OCI-M1 (cell line): ENCODE measurements at places on chromosomes 5 and 9.

- no peak for DNase-seq
Measured at GRCh38 chr9:136159851-136160250, 41.2 kb upstream of the TMEM250 start.

- DNase-seq, result peak; percentile 68
Measured at GRCh38 chr9:91376239-91376638, 14.5 kb upstream of the AUH start.

DNA sequence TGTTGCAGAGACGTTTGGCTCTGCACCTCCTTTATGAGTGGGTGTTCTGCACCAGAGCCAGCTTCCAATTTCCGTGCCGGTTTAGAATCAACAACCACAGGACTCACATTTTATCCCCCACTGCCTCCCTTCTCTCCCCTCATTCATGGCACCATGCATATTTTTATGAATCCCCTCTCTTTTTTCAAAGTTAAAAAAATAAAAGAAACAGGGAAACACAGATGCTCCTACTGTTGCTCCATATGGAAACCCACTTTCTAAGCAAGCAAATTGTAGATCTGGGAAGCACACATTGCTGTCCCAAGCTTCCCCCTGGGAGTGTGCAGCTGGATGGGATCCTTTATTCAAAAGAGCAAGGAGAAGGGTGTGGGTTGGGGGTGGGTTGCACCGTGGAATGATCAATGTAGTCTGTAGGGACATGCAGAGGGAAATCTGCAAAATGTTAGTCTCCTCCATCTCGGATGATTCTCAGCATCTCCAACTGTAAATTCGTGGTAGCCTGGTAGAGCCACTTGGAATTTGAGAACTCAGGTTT, 410.0 kb upstream of the ADAMTSL1 start:
- DNase-seq, result no peak

DNA sequence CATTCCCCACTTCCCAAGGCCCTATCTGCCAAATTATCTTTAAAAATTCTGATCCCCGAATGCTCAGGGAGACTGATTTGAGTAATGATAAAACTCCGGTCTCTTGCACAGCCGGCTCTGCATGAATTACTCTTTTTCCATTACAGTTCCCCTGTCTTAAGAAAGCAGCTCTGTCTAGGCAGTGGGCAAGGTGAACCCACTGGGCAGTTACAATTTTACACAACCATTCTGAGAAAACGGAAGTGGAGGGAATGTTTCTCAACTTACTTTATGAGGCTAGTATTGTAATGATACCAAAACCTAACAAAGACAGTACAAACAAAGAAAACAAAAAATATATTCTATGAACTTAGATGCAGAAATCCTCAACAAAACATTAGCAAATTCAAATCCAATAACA, 100.0 kb downstream of the MCTP1 start:
- peak; percentile 57 for DNase-seq

- DNase-seq, result no peak
Measured at GRCh38 chr5:74149395-74149794, 491.1 kb downstream of the ENC1 start.

GRCh38 chr5:127562252-127562651, 44.8 kb downstream of the PRRC1 start:
- peak; percentile 0 for DNase-seq

- no peak for DNase-seq
Measured at GRCh38 chr5:174642816-174643405, 81.5 kb upstream of the MSX2 start.

GRCh38 chr9:14670718-14671117, 22.5 kb downstream of the ZDHHC21 start:
- DNase-seq, result no peak

DNA sequence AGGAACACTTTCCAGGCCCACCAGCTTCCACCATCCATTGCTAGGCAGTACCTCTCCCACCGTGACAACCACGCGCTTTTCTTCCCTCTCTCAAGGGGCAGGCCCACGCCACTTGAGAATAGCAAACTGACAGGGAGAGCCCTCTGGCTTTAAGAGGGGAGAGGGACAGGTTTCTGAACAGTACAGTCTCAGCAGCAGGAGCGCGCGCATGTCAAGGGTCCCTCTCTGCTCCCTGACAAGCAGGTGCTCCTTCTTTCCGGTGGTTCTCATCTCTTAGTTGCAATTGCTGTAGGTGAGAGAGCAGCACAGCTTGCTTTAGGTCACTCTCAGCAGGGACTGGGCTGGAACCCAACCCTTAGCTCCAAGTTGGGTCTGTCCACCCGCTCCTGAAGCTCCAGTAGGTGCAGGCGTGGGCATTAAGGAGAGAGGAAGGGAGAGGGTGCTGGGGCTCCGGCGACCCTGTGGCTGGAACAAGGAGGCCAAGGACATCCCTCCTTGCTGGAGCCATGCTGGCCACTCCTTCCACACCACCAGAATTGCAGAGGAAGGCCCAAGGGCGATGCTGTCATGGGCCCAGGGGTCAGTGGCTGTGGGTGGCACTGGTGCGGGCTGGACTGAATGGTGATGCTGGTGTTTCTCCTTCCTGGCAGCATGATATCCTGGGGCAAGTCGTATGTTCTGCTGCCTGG, 9.0 kb upstream of the PHF2 start:
- DNase-seq, result peak; percentile 25

- DNase-seq, result no peak
Measured at GRCh38 chr9:128770286-128771030, 1.3 kb downstream of the ZER1 start.

- no peak for DNase-seq
Measured at GRCh38 chr5:134435560-134435959, 23.9 kb upstream of the CDKN2AIPNL start.

- no peak for DNase-seq
Measured at GRCh38 chr5:78837836-78838235, 147.3 kb downstream of the ARSB start.

DNA sequence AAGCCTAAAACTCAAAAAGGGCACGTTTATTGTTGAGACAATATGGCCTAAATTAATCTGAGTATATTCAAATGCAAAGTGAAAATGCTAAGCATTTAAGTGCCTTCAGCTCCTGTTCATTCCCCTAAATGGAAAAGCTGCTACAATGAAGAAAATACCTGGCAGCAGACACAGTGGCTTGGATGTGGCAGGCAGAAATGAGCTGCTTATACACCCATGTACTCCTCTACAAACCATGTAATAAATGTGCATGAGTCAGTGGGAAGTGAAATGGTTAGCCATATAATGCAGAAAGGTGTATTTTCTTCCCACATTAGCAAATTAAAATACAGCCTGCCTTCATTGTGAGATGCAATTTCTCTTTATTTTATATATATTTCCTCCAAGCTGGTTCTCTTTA, 859.2 kb upstream of the SEMA6A start:
- no peak for DNase-seq

DNA sequence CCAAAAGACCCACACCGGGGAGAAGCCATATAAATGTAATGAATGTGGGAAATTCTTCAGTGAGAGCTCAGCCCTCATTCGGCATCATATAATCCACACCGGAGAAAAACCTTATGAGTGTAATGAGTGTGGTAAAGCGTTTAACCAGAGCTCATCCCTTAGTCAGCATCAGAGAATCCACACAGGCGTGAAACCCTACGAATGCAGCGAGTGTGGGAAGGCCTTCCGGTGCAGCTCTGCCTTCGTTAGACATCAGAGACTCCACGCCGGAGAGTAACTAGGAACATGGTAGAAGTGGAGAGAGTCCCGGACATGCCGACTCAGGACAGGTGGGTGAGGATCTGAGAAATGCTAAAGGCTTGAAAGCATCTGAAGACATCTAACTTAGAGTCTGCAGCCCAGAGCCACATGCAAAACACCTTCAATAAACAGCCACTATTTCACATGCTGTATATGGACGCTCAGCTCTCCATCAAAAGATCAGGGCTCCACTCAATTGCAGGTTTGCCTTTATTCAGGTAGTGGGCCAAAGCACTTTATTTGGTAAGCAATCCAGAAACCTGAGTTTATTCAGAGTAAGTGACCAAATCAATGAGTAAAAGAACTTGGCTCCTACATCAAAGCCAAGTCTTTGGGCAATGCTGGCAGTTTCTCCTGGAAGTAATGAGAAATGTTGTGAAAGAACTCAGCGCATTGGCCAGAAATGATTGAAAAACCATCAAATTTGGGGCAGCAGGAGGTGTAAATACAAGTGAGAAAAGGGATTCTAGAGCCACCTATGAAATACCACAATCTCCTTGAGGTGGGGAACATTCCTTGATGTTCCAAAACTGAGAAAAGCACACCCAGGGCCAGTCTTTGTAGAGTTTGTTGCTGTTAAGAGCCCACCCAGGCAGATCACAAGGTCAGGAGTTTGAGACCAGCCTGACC, 6.0 kb downstream of the RPL12 start:
- DNase-seq, result no peak

- DNase-seq, result no peak
Measured at GRCh38 chr5:38576442-38576841, 20.0 kb upstream of the LIFR start.

GRCh38 chr9:109535365-109535764, 37.3 kb upstream of the PTPN3 start:
- DNase-seq, result peak; percentile 7

GRCh38 chr5:40490464-40491111, 189.1 kb upstream of the PTGER4 start:
- DNase-seq, result no peak

GRCh38 chr9:90285946-90286345, 356.7 kb downstream of the DIRAS2 start:
- DNase-seq, result no peak

- no peak for DNase-seq
Measured at GRCh38 chr5:43429706-43430105, 17.5 kb upstream of the CCL28 start.

DNA sequence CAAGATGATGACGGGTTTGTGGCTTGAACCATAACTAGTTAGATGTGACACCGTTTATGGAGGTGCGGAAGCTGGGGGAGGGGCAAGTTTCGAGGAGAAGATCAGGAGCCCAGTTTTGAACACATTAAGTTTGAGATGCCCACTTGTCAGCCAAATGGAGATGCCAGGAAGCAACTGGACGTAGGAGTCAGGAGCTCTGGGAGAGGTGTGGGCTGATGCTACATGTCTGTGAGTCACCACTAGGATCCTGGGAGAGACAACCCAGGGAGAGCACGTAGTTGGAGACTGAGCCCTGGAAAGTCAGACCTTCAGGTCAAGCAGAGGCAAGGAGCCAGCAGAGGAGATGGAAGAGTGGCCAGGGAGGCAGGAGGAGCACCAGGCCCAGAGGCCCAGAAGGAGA, 48.8 kb upstream of the SLC25A51 start:
- DNase-seq, result no peak

- peak; percentile 13 for DNase-seq
Measured at GRCh38 chr9:120926397-120926928, at the start of gene TRAF1. Gene TRAF1, minus strand, starts transcription at chr9:120926796. Its CDS starts 721 bp downstream, at chr9:120926075.

GRCh38 chr5:107894361-107894760, 223.6 kb upstream of the EFNA5 start:
- DNase-seq, result no peak
